ENCODE measurements at places on chromosomes 7 and 10.

GRCh38 chr10:132516771-132517725 lies 20.5 kb upstream of the INPP5A start:
- DNase-seq: no peak

GRCh38 chr10:131819241-131820072 lies 81.4 kb upstream of the PPP2R2D start:
- no peak for DNase-seq

DNA sequence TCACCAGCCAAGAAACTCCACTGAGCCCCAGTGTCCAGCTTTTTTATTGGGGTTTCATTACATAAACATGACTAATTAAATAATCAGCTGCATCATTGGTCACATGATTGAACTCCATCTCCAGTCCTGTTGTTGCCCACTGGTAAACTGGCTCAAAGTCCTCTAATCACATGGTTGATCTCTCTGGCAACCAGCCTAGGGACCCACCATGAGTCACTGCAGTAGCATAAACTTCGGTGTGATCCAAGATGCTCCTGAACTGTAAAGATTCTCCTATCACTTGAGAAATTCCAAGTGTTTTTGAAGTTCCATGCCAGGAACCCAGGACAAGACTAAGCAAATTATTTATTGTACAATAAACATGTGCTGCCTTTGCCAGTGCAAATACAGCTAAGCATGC lies 130.4 kb upstream of the AUTS2 start:
- no peak for DNase-seq

- DNase-seq: no peak
Measured at GRCh38 chr10:99345350-99345749, 16.2 kb downstream of the CNNM1 start.

GRCh38 chr7:103689255-103689654 lies 243.2 kb upstream of the SLC26A5 start:
- DNase-seq: no peak

DNA sequence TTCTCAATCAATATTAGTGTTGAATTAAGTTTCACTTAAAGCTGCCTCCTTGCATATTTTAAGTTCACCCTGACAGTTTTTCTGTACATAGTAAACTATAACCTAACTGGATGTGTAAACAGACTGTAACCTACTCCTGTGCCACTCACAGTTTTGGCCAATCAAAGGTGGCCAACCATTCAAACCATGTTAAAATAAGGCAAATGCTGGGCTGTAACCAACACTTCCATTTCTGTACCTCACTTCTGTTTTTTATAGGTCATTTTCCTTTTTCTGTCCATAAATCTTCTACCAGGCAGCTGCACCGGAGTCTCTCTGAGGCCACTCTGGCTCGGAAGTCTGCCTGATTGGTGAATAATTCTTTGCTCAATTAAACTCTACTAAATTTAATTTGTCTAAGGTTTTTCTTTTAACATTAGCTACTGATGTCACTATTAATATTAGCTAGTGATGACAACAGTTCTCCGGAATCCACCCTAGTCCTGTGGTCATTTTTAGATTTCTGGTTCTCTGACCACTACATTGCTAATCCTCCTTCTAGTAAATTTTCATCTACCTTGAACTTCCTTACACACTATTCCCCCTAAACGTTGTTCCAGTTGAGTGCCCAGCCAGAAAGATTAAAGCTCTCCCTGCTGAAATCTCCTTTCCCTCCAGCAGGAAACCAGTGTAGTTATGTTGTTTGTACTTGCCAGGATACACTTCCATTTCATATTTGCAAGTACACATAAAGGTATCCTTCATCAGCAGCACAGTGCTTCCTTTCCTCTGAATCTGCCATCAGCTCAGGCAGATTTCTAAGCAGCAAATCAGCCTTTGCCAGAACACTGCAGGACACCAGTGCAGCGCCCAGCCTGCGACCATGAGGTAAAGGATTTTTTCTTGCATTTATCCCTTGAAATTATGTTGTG lies 18.6 kb upstream of the IFIT2 start:
- DNase-seq: no peak

DNA sequence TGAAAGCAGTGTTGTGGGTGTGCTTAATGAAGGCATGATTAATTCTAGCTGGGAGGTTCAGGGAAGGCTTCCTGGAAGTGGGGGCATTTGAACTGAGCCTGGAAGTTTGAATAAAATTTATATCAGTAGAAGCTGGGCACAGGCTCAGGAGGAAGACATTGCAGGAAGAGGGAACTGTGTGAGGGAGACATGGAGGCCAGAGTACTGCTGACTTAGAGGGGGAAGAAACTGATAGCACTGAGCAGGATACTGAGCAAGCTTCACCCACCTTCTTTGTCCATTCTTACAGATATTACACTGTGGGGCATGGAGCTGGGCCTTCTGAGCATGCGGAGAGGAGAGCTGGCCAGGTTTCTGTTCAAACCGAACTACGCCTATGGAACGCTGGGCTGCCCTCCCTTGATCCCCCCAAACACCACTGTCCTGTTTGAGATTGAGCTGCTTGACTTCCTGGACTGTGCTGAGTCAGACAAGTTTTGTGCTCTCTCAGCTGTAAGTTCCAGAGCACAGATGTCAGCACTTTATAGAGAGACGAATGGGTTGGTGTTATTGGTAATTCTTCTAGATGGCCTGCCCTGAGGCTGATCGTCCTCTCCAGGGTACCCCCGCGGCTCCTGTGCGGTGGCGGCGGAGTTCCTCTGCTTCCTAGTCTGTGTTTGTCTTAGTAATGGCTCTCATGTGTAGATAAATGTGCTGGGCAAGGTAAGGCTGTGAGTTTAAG lies 2.1 kb downstream of the FKBP6 start:
- DNase-seq: no peak

GRCh38 chr7:82595176-82595575 lies 151.6 kb upstream of the CACNA2D1 start:
- no peak for DNase-seq

DNA sequence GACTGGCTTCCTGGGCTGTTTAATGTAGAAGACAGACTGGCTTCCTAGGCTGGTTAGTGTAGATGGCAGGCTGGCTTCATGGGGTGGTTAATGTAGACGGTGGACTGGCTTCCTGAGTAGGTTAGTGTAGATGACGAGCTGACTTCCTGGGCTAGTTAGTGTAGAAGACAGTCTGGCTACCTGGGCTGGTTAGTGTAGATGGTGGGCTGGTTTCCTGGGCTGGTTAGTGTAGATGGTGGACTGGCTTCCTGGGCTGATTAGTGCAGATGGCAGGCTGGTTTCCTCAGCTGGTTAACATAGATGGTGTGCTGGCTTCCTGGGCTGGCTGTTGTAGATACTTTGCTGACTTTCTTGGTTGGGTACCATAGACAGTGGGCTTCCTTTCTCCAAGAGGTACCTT lies 122.9 kb upstream of the PPP2R2D start:
- DNase-seq: no peak

GRCh38 chr10:52644373-52645186 lies 128.0 kb downstream of the MBL2 start:
- DNase-seq: no peak

- DNase-seq: no peak
Measured at GRCh38 chr10:18949391-18949790, 99.2 kb upstream of the MALRD1 start.

GRCh38 chr10:59903871-59904270 lies 2.5 kb downstream of the CCDC6 start:
- DNase-seq: no peak

DNA sequence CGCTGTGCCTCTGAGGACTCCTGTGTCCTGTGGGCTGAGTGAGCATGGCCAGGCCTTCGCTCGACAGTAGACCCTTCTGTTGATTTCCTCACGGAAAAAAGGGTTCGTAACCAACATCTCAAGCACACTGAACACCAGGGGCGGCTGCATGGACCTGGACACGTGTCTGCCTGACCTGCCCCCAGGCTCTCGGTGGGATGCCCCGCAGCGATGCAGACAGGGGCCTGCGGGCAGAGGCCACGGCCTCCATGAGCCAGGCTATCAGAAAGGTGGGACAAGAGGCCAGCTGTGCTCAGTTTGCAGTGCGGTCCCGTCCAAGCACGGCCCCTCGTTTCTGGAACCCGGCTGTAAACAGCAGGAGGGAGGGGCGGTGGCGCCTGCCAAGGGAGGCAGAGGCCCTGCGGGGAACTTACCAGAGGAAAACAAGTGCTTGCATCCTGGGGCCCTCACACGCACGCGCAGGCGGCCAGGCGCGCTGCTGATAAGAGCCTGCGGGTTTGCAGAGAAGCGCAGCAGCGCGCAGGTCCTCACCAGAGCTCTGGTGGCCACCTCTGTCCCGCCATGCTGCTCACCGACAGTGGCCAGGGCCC lies 10.6 kb downstream of the GPR146 start:
- no peak for DNase-seq

- DNase-seq: no peak
Measured at GRCh38 chr7:92987095-92987494, 130.7 kb downstream of the SAMD9 start.

DNA sequence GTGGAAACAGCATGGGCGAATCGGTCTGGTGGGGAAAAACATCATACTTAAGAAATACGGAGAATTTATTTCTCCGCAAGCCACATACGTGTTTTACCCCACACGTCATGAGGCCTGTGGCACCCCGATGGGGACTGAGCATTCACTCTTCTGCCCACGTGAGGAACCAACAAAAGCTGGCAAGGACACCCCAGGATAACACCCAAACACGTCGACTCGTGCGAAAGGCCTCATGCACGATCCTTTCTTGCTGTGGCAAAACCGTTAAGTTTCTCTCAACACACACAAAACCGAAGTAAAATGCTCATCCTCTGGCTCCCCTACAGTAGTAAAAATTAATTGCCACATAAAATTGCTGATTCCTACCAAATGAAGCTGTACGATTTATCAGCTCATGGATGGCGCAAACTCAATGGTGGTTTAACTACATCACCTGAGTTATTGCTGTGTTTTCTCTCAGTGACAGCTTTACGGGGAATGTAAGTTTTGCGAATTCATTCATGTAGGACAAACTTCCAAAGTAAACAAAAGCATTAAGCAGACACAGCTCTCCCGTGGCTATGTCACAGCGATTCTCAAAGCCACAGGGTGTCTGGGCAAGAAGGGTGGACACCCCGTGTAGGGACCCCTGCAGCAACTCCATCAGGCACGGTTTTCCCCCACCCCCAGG lies 97.0 kb downstream of the CTBP2 start:
- DNase-seq: no peak

DNA sequence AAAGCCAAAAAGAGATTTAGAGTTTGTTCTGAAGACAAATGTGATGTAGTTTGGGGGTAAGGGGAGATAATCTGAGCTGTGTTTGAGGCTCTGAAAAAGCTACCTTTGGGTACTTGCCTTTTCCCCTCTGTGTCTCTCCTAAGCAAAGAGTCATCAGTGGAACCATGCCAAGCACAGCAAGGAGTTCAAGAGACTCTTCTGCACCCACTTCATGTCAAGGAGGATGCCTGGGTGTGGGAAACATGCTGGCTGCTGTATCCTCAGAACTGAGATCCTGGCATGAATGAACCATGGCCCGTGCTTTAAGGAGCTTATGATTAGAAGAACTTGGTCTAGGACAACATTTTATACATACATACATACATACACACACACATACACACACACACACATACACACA lies 142.9 kb downstream of the NOC3L start:
- no peak for DNase-seq

- DNase-seq: no peak
Measured at GRCh38 chr7:96991546-96992191, 13.7 kb upstream of the DLX6 start.

DNA sequence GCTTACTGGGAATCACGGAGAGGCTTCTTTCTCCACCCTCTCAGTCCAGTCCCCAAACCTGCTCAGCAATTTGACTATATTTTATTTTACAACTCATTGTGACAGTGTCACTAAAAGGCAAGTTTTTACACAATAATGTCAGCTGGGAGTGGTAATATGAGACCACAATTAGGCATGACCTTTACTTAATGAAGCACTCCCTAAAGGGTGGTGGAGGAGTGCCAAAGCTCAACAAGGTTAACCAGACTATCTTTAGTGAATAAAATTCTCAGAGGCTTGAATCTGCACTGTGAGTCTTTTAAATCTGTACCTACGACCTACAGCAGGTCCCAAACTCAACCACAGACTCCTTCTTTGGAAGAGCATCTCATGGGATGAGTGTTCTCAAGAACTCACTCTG lies 215.6 kb downstream of the TAX1BP1 start:
- no peak for DNase-seq

Data from activated naive CD4-positive, alpha-beta T cell (primary cell).